ENCODE measurements at places on chromosomes 6 and 20. TPM values are rescaled to one million over a fixed set of nuclear protein-coding genes. Genes with fewer than 3 reads are reported as not detected.

The CST2 gene
- not detected for total RNA-seq

The TTLL9 gene
- not detected for total RNA-seq

The PI16 gene
- total RNA-seq: 0.98 TPM

The ULBP2 gene
- total RNA-seq: 21.4 TPM

The LY6G6F gene
- not detected for total RNA-seq

Measured in mammary microvascular endothelial cell (primary cell).